ENCODE measurements at places on chromosomes 16 and 17.

GRCh38 chr17:21425321-21425720 is 49.2 kb downstream of the KCNJ12 start:
- DNase-seq, result no peak

- DNase-seq, result no peak
These were observed 97.1 kb upstream of the HS3ST3A1 start for GRCh38 chr17:13698832-13699231.

DNA sequence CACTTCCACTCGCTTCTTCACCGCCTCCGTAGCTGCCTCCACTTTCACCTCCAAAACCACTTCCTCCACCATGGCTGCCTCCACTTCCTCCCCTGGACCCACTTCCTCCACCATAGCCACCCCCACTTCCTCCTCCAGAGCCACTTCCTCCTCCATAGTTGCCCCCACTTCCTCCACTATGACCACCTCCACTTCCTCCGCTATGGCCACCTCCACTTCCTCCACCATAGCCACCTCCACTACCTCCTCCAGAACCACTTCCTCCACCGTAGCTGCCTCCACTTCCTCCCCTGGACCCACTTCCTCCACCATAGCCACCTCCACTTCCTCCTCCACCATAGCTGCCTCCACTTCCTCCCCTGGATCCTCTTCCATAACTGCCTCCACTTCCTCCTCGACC is 4.5 kb downstream of the KRT9 start:
- DNase-seq, result no peak

DNA sequence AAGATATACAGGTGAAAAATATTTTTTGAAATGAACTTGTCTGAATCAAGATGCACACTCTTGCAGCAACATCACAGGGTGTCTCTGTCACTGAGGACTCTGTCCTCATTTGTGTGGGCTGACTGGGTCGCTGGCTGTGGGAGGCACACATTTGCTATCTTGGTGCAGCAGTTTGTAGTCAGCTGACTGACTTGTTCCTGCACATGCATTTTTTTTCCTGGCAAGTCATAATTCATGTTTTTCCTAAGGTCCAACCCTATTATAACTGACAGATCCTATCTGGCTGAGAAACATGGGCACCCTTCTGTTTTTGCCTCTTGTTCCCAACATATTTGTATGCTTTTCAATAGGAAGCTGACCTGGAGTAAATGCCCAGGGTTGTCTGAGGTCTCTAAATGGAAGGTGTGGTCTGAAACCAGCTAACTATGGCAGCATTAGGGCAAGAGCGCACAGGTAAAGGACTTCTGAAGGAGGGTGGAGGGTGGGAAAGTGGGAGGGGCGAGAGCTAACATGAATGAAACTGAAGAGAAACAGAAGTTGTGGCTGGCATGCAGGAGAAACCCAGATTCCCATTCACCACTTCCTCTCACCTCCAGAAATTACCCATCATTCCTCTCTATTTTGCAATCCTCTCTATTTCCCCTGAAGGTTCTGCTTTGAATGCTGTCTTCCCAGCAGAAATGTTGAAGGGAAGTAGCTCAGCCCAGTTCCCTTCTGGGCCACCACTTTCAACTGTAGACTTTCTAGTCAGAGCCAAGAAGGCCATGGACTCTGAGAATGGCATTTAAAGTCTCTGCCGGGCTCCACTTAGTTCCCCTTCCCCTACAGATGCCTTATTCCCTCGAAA is 166.1 kb downstream of the PRKCA start:
- DNase-seq, result no peak

DNA sequence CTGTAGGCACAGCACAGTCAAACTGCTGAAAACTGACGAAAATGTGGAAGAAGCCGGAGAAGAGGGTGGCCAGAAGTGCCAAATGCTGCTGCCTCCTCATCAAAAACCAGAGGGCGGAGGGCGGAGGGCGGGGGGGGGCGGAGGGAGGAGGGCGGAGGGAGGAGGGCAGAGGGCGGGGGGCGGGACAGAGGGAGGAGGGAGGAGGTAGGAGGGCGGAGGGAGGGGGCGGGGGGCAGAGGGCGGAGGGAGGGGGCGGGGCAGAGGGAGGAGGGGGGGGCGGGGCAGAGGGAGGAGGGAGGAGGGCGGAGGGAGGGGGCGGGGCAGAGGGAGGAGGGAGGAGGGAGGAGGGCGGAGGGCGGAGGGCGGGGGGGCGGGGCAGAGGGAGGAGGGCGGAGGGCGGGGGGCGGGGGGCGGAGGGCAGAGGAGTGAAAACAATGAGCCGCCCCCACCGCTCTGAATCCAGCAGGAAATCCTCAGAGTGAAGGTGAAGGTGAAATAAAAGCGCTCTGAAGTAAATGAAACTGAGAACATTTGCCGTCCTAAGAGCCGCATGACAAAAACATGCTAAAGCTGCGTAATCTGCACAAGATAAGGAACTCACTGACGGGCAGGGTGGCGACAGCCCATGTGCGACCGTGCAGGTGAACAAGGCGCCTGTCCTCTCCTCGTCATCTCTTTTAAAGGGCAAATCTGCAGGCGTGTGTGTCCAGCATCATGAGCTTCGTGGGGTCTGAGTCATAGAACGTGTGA is 22.6 kb upstream of the CBFA2T3 start:
- no peak for DNase-seq

DNA sequence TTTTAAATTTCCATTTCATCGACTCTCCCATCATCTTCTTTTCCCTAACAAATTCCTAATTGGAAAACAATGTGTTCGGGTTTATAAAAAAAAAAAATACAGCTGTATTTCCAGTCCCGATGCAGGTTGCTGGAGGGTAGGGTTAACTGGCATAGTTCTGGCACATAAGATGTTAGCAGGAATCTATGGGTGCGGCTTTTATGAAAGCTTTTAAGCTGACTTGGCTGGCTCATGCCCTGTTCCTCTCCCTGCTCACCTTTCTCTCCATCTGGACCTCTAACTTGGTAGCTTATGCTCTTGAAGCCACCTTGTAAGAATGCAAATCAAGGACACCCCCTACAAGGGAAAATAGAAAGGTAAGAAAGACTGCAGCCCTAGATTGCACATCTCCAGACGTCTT is 33.2 kb upstream of the KCNJ2 start:
- DNase-seq, result no peak

- no peak for DNase-seq
These were observed 256.3 kb downstream of the FTO start for GRCh38 chr16:53960050-53960812.

GRCh38 chr16:87395181-87395842 is 3.2 kb downstream of the MAP1LC3B start:
- DNase-seq, result no peak

DNA sequence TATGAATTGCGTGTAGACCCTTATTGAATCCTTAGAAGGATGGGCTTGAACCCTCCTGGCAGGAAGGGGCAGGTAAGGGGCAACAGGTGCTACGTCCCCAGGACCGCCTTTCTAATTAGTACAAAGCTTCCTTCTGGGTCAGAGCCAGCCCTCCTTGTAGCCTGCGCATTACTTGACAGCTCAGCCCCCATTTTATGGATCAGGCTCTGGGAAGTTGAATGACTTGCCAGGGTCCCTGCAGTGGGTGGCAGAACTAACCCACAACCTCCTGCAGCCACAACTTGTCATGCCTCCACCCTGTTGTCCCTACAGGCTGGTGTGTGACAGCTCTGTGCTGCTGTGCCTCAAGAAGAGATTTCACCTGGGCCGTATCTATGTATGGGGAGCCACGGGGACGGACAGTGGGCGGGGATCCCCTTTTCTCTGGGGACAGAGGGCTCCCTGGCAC is 2.7 kb downstream of the MYO15B start:
- no peak for DNase-seq

DNA sequence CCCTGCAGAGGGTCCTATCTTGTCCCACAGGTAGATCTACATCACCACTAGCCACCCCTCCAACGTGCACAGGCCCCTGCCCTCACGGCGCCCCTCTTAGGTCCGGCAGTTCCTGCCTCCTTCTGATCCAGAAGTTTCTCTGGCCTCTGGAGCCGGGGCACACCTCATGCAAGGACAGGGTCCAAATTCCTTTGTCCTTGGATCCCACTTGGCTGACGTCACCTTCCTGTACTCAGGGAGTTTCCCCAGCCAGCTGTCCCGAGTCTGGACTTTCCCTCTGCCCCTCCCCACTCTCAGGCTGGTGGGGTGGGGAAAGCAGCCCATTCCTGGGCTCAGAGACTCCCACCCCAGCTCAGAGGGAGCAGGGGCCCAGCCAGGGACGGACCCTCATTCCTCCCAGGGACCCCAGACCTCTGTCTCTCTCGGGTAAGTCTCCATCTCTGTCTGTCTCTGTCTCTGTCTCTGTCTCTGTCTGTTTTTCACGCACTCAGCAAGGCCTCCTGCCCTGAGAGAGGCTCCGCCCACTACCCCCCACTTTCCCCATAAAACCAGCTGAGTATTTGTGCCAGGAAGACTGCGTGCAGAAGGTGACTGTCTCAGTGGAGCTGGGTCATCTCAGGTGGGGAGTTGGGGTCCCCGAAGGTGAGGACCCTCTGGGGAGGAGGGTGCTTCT is at the start of gene IL32:
Gene IL32, plus strand, starts transcription at position 572 of the 673 bp plus-strand sequence. CDS start 172 bp downstream, outside the sequence.
- DNase-seq, result no peak

DNA sequence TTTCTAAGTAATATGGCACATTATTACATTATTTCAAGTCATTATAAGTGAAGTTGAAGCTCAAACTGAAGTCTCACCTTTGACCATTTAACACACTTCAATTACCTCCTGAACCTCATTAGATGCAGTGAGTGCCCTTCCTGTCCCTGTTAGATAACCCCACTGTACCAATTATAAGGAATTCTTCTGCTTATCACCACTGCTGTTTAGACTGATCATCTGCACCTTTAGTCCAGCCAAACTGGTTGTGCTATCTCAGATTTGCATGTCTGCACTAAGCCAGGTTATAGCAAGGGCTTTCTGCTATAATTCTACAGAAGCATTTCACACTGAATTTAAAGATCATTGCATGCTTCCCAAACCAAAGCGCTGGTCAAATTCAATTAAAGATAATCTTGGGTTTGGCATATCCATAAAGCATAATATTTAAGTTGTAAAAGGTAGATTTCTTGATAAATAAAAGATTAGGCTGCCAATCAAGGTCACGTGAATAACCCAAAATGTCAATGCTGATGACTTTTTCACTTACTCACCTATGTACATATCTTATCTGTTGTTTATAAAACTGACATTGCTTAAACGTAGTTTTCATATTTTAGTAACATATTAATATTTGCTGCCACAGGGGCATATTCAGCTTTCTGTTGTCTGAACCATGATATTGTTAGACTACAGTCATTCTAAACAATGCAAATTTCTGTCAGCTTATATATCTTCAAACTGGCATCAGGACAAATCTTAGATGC is 11.9 kb downstream of the ITFG1 start:
- no peak for DNase-seq

DNA sequence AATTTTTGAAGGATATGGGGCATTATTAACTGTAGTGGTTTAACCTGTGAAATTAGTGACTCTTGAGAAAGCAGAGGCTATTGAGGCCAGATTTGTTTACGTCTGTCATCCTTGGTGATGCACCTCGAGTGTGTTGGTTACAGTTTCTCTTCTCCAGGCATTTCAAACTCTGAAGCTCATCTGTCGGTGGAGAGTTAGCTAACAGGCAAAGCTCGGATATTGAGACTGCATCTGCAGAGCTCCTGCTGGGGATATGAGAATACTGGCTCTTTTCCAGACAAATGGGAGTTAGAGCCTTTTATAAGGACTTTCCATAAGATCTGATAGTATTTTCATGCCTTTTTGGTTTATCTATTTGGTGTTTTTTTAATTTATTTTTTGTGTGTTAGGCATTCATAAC is 6.7 kb downstream of the CLEC16A start:
- DNase-seq, result no peak

DNA sequence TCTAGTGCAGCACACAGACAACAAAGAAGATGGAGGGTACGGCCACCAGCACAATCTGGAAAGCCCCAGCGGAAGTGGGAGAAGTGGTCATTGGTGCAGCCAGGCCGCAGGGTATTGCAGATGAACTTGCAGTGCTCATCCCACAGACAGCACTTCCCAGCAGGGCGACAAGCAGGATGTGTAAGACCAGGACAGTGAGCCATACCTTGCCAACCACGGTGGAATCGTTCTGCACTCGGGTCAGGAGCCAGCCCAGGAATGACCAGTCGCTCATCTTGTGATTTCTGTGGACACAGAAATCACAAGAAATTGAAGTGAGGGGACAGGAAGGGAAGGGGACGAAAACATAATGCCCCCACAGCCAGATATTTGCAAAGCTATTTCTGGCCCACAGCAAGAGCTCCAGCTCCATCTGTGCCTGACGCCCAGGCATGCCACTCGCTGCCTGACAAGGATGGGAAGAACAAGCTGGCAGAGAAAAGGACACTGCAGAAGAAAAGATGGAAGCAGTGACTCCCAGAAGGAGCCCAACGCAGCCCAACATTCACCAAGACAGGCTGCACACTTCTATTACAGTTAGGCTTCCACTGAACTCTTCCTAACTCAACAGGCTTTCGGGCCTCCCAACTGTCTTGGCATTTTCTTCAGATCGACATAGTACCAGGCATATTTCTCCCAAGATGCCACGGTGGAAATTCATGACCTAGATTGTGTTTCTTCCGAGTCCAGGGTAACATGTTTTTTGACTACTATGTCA is 17.5 kb upstream of the MYO18A start:
- no peak for DNase-seq

DNA sequence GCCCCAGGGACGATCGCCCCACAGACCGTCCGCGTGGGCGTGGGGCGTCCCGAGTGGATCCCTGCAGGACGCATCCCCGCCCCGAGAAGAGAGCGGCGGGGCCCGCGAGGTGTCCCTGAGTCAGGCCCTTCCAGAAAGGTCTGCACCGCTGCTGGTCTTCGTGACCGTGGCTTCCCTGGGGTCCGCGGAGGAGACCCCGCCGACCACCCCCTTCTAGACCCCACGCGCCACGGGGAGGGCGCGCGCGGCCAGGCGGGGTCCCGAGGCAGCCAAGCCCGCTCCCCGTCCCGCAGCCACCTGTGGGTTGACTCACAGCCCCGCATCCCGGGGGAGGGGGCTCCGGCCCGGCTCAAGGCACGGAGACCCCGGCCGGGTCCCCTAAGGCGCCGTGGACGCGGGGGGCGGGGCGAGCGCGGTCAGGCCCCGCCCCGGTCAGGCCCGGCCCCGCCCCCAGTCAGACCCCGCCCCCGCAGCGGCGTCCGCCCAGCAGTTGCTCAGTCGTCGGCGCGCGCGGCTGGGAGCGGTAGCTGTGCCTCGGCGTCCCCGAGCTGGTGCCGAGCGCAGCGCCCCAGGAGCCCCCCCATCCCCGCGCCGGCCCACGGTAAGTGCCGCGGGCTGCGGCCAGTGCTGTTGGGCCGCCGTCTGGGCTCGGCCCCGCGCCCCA is at the start of gene BAIAP3:
Gene BAIAP3, plus strand, starts transcription at position 497 of the 664 bp plus-strand sequence. CDS start 4,905 bp downstream, outside the sequence.
- DNase-seq, result no peak

GRCh38 chr16:53156516-53156915 is 101.7 kb downstream of the CHD9 start:
- no peak for DNase-seq

GRCh38 chr16:51852892-51853291 is 694.1 kb downstream of the TOX3 start:
- DNase-seq, result no peak

Measured in NCI-H187 treated with DMSO at 0.1 percent for 48 hours (cell line).